ENCODE measurements at places on chromosomes 2 and 18. TPM values are rescaled to one million over a fixed set of nuclear protein-coding genes. Genes with fewer than 3 reads are reported as not detected.

EFR3B gene
- total RNA-seq: 0.66 TPM

G6PC2 gene
- total RNA-seq: not detected

MYO5B gene
- 1.2 TPM for total RNA-seq

DNER gene
- total RNA-seq: 3.1 TPM

TWIST2 gene
- total RNA-seq: 156 TPM

STAMBP gene
- 33.0 TPM for total RNA-seq

RAB6C gene
- total RNA-seq: not detected

SLC5A6 gene
- total RNA-seq: 54.9 TPM

HOXD12 gene
- total RNA-seq: not detected

SERPINB3 gene
- not detected for total RNA-seq

SLC4A3 gene
- 2.2 TPM for total RNA-seq

All from subcutaneous adipose tissue (tissue), 4 donors.